ENCODE measurements at places on chromosomes 4 and X.

DNA sequence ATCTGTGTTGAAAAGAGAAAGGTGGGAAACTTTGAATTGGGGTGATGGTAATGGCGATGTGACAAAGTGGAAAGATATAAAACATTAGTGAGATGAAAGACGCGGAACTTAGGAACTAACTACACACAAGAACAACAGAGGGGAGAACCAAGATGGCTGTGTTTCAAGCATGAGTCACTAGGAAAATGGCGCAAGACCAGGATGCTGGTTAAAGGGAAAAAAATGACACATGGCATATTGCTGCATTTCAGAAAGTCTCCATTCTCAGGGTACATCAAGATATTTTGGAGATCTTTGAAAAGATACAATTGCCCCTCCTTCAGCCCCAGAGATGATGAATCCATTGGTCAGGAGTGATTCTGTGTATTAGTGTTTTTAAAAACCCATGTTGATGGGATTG, 164.4 kb downstream of the FBXO8 start:
- DNase-seq = peak; percentile 4

DNA sequence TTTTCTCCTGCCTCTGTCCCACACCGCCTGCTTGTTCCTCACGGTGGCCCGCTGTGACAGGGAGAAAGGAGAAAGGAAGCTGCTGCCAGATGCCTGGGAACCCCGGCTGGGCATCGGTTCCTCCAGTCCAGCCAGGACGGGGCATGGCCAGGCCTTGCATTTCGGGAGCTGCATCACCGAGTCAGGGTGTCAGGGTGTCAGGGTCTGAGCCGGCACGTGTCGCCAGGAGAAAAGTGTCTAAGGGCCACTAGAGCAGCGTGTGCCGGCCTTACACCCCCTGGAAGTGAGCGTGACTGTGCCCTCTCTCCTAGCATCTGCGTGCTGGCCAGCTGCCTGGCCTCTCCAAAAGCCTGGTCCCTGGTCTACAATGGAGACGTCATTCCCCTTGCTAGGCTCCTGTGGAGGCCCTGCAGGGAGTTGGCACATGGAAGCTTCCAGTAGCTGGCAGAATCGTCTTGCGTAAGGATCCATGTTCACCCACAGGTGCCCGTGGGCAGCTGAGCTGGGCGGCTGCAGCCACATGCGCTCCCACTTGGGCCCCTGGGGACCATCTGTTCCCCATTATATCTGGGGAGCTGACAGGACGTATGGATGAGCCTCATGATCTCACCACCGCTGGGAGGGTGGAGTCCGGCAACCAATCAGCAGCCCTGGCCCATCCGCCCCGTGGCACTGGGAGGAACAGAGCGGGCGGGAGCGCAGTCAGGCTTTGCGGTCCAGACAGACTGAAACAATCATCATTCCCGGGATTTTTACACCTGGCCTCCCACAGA, 39.9 kb upstream of the HMX1 start:
- DNase-seq = no peak

DNA sequence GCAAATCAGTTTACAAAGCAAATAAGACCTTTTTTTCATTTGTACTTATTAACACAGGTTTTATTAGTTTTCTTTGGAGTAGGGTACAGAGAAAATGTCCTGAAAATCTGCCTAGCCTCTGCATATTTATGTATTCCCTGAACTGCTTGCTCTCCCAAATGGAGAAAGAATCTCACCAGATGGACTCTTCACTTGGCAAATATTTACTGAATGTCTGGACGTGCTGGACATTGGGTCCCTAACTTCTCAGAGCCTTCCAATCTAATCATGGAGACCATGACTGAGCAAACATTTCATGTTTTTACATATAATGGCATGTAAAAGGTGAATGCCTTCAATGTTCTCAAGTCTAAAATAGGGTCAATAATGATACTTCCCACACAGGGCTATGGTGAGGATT, 126.0 kb downstream of the CHRDL1 start:
- no peak for DNase-seq

DNA sequence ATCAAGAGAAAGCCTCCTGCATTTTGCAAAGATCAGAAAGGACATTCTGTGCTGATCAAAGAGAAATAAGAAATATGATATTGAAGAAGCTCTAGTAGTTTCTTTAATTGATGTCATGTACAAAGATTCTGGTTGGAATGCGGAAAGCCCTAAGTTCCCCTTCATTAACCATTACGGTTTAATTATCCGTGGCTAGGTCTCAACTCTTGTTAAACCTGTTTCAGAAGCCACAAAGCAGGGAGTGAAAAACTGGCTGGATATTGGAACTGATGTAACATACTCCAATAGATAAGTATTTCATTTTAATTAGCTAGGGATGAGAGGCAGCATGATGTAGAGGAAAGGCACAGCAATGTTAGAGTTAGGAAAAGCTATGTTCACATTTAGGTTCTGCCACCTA, 55.7 kb downstream of the SPANXN3 start:
- no peak for DNase-seq

GRCh38 chrX:120269373-120270035, 18.9 kb downstream of the ZBTB33 start:
- peak; percentile 16 for DNase-seq
